ENCODE measurements at places on chromosomes 7 and 10.

DNA sequence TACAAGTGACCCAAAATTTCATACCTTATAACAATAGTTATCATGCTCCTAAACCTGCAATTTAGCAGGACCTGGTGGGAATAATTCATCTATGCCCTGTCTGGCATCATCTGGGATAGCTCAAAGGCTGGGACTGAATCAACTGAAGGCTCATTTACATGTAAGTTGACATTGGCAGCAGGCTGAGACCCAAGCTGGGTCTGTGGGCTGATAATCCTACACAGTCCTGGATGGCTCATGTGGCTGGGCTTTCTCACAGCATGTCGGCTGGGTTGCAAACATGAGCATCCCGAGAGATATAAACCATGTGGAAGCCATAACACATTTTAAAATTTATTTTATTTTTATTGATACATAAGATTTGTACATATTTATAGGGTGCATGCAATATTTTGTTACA, 19.5 kb upstream of the ABCB5 start:
- no peak for DNase-seq

DNA sequence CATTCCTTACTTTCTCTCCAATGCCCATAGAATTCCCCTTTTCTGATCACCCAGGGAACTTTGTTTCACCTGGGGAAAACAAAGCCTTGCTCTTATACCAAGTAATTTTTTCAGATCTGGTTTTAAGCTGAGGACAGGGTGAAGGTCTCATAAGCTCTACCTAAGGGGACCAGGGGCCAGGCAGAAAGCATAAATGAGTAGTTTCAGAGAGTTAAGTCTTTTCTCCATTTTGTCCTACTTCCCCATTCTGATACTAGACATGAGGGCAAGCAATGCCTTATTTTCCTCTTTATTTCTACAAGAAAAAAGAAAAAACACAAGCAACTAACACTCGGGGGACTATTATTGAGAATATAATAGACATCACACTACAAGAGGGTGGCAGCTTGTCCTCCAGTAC, 2.9 kb downstream of the AKR1D1 start:
- DNase-seq: no peak

GRCh38 chr7:16594061-16594460, 51.5 kb downstream of the ANKMY2 start:
- no peak for DNase-seq

DNA sequence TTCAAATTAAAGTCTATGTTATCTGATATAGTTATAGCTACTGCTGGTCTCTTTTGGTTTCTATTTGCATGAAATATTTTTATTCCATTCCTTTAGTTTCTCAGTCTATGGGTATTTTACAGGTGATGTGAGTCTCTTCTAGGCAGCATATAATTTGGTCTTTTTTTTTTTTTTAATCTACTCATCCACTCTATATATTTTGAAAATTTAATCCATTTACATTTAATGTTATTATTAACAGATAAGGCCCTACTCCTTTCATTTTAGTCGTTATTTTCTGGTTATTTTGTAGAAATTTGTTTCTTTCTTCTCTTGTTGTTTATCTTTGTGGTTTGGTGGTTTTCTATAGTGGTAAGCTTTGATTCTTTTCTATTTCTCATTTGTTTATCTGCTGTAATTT, 58.8 kb downstream of the MALRD1 start:
- DNase-seq: no peak

DNA sequence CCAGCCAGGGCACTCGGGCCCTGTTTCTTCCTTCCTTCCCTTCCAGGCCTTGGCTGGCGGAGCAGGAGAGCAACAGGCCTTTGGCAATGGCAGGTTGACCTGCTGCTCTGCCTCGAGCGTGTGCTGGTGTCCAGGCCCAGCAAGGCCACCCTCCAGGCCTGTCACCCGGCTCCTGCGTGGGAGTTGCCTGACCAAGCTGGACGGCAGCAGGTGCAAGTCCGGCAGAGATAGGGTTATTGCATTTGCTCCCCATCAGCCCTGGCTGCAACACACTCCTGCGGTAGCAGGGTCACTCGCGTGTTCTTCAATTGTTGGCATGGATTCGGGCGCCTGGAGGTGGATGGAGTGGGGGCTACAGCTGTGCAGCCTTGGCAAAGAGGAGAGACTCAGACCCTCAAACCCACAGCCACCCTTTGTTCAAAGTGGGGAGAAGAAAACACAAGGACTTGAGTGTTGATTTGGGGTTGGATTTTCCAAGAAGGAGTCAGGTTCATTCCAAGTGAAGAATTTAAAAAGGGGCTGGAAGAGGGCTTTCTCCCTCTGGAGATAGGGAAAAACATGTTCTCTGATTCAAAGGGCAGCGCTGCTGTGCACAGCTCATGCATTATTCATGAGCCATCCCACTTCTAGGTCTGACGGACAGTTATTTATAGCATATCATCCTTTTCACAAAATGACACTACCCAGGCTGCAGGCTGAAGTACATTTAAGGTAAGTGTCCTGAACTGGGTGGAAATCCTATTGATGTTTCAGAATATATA, 64.2 kb upstream of the PITRM1 start:
- no peak for DNase-seq

DNA sequence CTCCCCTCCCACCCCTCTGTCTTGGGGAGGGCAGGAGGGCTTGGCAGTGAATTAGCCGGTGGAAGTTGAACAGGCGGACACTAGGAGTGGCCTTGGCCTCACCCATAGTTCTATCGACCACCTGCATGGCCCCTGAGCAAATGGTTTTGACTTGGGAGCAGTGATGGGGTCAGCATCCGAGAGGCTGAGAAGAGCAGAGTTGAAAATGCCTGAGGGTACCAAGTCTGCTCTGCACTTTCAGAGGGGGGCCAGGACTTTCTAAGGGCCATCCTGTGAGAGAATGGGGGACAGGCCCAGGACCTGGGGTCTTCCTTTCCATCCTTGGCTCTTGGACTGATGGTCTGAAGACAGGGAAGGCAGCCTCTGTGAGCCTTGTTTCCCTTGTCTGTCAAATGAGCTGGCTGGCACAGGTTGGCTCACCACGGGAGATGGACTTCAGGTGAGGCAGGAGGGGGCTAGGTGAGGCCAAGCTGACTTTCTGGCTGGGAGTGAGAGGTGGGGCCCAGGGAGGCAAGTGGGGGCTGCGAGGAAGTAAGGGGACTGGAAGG, 29.4 kb downstream of the CDH23 start:
- DNase-seq: no peak

- DNase-seq: no peak
These were observed 33.3 kb upstream of the TM9SF3 start for GRCh38 chr10:96619796-96620773.

DNA sequence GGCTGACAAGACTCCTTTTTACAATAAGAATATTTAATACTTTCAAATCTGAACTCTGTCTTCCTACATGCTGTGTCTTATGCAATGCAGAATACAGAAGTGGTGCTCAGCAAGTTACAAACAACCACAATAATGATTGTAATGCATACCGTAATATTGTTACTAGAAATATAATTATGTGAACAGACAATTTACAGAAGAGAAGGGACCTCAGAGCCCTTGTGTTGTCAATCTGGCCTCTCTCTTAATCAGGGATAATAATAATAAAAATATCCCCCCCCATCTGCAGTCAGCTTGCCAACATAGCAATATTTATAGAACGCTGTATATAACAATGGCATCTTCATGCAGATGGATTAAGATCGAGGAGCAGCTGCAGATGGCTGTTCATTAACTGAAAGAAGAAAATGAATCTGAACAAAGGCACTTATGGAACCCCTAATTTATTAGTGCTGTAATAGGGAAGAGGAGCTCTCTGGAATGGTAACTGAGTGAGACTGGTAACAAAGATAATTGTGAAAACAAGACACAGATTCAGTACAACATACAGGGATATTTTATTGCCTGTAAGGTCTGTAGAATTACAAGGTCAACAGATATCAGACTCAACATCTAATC, 106.3 kb downstream of the TMEM26 start:
- DNase-seq: no peak

DNA sequence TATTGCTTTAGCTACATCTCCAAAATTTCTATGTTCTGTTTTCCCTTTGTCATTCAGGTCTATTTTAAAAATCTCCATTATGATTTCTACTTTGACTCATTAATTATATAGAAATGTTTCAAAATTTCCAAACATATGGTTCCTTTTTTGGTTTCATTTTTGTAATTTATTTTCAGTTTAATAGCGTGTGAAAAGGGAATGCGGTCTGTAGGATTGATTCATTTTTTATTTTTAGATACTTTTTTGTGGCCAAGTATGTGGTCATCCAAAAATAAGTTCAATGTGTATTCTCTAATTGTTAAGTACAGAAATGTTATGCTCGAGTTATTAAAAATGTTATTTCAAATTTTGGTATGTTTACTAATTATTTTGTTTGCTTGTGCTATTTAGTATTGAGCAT, 72.5 kb upstream of the ANKRD1 start:
- DNase-seq: no peak

DNA sequence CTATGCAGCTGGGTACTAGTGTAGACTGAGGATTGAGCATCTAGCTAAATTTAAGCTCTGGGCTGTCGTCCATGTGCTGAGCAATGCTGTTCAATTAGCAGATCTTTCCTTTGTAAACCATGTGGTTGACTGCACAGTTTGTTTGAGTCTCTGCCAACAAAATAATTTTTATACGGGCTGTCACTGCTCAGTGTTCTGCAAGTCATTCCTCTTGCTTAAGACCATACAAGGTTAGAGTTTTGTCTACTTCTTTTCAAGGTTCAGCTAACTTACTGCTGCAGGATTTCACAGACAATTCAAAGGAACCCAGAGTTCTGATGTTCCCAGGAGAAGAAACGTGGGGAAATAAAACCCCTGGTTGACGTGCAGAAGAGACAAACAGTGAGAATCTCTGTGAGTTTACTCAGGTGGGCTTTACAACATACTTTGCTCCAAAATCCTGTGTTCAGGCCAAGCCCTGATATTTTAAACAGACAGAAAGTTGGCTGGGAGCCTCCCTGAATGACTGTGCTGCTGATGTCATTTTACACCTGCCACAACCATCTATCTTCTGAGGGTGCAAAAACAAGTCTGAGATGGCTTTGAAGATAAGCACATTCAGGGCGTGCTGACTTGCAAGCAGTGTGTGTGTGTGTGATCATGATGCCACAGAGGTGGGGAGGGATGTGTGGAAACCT, 177.1 kb upstream of the SVIL start:
- no peak for DNase-seq

- DNase-seq: no peak
These were observed 37.0 kb upstream of the TES start for GRCh38 chr7:116173051-116174028.

GRCh38 chr7:27171637-27172314, 2.3 kb downstream of the HOXA10 start:
- DNase-seq: no peak

DNA sequence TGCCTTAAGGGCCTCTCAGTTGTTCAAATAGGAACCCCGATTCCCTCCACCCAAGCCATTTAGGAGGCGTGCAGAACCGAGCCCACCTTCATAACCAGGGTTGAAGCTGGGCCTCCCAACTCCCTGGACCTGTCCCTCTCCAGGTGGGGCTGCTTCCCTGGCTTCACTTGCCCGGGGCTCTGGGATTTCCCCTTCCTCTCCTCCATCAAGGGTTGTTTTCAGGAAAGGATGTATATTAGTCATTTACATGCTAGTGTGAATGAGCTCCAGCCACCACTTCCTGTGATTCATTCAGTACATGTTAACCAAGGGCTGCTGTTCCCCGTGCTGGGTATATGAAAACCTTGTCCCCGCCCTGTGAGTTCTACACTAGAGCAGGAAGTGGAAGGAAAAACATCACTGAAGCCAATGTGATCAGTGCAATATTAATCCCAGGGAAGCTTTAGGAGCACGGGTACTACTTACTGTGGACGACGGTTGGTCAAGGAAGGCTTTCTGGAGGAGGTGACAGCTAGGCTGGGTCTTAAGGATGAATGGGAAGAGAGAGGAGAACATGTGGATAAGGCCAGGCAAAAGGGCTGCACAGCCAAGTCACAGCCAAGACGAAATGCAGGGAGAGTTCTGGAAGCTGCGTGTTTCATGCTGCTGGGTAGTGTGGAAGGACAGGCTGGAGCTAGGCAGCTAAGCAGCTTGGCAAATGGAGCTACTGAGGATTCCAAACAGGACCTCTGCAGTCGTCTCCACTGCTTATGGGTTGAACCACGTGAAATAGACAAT, 150.1 kb upstream of the SHH start:
- DNase-seq: no peak

All from stimulated activated CD8-positive, alpha-beta memory T cell treated with anti-CD3 and anti-CD28 coated beads, Interleukin-15, amount 100 ng/mL, for 1 hour (primary cell).